ENCODE measurements at places on chromosomes 6 and 20.

DNA sequence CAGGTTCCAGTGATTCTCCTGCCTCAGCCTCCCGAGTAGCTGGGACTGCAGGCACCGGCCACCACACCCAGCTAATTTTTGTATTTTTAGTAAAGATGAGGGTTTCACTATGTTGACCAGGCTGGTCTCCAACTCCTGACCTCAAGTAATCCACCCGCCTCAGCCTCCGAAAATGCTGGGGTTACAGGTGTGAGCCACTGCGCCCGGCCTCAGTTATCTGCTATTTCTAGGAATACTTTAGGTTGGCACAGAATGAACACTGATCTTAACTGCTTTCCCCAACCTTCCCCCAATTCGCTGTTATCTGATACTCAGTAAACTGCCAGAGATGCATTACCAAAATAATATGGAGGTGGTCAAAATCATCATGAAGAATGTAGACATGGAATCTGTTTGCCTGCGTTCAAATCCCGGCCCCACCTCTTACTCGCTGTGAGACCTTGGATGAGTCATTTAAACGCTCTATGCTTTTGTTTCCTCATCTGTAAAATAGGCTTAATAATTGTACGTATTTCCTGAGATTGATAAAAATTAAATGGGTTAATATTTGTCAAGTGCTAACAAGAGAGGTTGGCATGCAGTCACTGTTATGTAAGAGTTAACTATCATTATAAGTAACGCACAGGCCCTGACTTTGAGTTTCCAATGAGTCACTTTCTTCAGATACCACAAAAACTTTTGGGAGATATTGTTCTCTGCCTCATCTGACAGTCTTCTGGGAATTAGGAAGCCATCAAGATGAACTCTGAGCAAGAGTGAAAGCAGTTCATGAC lies 44.5 kb upstream of the NCOA3 start:
- no peak for DNase-seq

DNA sequence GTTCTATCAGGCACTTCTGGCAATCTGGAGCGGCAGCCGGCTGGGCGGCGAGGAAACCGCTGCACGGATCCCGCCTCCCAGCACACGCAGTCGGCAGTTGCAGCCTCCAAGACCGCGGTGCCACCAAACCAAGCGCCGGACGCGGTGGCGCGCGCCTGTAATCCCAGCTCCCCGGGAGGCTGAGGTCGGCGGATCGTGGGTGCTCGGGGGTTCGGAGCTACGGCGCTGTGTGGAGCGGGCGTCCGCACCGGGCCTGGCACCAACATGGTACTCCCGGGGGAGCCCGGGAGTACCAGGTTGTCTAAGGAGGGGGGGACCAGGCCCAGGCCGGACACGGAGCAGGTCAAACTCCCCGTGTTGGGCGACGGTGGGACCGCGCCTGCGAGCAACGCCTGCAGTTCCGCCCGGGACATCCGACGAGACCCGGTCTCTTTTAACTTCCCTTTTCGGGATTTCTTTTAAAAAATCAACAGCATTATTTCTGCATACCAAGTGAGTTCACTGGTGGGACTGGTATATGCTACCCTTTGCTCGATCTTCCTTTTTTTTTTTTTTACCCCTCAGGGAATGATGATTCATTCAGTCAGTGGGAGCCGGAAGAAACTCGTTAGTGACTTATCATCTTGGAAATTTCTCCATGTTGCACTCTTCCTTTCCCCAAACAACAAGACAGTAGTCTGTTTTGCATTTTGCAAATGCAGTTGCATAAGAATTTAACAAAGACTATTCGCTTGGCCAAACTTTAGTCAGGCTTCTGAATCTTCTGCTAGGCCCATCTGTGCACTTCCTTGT lies 27.6 kb downstream of the ZNF311 start:
- DNase-seq, result no peak

DNA sequence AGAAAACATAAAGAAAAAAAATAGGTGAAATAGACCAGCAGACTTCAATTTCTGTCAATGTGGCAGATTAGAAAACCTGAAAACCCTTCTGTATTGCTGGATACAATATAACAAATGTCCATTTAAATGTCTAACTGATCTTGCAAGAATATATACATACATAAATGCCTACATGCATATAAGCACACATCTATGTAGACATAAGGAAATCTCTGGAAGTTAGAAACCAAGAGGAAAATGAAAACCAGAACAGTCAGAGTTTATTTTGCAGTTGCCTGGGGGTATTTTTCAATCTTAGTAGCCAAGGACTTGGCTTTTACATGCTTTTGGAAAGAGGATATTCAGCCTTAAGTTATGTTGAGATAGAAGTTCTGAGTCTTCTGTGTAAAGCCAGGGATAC lies 184.0 kb downstream of the RPS12 start:
- no peak for DNase-seq

DNA sequence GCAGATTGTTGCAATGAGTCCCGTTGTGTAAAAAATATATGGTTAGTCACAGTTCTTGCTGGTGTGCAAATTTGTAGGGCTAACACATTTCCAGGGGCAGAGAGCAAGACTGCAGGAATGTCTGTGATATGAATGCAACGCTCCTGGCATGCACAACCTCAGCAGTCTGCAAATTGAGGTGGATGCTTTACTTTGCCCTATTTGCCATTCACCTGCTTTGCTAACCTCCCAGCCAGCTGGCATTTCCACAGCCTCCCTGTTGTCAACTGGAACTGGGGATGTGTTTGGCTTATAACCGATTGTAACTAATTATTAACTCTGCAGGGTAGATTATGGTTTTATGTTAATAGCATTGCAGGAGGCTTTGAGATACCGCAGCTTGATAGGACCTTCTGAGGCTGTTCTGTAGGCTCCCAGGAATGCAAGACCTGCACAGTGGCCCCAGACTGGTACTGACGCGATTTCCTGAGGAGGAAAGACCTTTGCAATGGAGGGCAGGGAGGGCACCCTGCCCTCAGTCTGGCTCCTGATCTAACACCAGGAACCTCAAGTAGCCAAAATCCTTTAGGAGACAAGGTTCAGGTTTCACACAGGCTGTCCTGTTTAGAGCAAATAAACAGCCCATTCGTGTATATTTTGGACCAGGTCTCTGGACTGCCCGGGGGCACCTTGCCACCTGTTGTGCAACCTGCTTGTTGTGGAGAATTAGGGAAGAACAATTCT lies 53.4 kb downstream of the EDN1 start:
- DNase-seq, result no peak

DNA sequence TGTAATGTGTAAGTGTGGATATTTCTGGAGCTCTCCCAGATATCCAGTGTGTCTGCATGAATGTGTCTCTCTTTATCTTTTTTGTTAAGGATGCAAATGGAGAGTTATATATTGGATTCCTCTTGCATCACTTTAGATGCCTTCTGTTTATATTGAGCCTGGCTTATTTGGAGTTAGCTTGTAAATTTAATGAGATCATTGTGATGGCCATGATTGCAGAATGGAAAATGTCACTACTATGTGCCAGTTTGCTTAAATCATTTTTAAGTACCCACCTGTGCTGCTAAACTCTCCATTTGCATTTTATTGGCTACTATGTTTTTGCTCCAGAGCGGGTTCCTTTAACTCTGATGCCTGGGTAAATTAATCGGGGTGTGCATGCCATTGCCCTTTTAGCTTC lies 334.8 kb downstream of the UTRN start:
- DNase-seq, result no peak

Data from NCI-H1092 treated with DMSO at 0.1 percent for 48 hours (cell line).